ENCODE measurements at places on chromosomes 7 and 10. TPM values are rescaled to one million over a fixed set of nuclear protein-coding genes. Genes with fewer than 3 reads are reported as not detected.

Gene HDAC9
- total RNA-seq: 5.2 TPM

Gene PPP1R9A
- total RNA-seq: 1.7 TPM

Gene HOXA4
- total RNA-seq: 0.66 TPM

Gene TET1
- total RNA-seq: 4.7 TPM

Gene ZNF722
- total RNA-seq: not detected

Gene CLDN4
- 1.7 TPM for total RNA-seq

Gene KCNIP2
- 0.66 TPM for total RNA-seq

Gene INTS1
- total RNA-seq: 67.5 TPM

Gene LBX1
- total RNA-seq: not detected

Gene GLI3
- 6.9 TPM for total RNA-seq

Gene ZNF33A
- 9.9 TPM for total RNA-seq

All from smooth muscle cell of trachea (primary cell).